Posterior cingulate gyrus (tissue), 11 donors: ENCODE measurements at places on chromosomes 6 and 20.

DNA sequence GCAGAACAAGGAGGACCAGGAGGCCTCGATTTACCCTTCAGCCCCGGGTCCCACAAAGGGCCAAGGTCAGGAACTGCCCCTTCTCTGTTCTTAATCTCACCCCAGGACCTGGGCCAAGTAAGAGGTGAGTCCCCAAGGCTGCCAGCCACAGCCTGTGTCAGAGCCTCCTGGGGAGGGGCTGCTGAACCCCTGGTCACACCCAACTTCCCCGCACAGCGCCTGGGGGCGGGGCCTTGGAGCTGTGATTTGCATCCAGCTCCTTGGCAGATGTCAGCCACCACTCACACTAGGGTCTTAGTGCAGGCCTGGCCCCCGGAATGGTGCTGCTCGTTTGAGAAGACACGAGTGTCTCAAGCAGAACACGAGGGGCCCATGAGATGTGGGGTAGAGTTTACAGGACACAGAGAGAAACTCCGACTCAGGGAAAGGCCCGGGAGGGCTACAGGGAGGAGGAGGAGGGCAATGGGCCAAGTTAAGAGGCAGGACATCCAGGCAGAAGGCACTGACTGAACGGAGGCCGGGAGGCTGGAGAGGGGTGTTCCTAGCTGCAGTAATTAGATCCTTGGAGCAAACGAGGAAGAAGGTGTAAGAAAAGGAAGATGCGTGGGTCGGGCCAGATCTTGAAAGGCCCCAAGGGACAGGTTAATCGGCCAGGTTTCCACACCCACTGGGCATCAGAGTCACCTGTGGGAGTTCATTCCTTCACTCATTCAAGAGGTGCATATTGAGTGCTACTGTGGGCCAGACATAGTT is 26.9 kb downstream of the ZBP1 start:
- DNase-seq: no peak

GRCh38 chr6:106184629-106185028 is 98.5 kb downstream of the PRDM1 start:
- DNase-seq: no peak

GRCh38 chr20:51500311-51500710 is 42.2 kb downstream of the NFATC2 start:
- DNase-seq: no peak

DNA sequence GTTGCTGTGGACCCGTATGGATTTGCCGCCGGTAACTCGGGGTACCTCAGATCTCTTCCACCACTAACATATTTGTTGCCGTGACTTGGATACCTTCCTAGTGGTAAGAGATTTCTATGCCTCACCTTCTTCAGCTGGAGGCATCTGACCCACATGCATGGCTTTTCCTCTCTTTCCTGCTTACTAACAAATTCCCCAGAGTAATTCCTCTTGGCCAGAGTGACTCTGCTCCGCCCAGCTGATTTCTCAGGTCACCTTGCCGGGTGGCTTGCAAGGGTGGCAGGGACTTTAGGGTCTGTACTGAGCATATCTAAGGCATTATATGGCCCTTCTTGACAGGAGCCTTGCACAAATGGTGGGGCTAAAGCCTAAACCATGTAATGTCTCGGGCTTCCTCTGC is 38.2 kb downstream of the FAM184A start:
- DNase-seq: no peak

GRCh38 chr20:7637184-7637583 is 303.1 kb downstream of the HAO1 start:
- no peak for DNase-seq

GRCh38 chr6:30837870-30838269 is 46.4 kb upstream of the DDR1 start:
- no peak for DNase-seq

- no peak for DNase-seq
Observed at GRCh38 chr6:35215665-35216411, 2.1 kb downstream of the SCUBE3 start.

- no peak for DNase-seq
Observed at GRCh38 chr20:18532626-18533025, 24.9 kb downstream of the SEC23B start.

GRCh38 chr6:27867945-27868300 is 44.3 kb downstream of the OR2B2 start:
- no peak for DNase-seq

DNA sequence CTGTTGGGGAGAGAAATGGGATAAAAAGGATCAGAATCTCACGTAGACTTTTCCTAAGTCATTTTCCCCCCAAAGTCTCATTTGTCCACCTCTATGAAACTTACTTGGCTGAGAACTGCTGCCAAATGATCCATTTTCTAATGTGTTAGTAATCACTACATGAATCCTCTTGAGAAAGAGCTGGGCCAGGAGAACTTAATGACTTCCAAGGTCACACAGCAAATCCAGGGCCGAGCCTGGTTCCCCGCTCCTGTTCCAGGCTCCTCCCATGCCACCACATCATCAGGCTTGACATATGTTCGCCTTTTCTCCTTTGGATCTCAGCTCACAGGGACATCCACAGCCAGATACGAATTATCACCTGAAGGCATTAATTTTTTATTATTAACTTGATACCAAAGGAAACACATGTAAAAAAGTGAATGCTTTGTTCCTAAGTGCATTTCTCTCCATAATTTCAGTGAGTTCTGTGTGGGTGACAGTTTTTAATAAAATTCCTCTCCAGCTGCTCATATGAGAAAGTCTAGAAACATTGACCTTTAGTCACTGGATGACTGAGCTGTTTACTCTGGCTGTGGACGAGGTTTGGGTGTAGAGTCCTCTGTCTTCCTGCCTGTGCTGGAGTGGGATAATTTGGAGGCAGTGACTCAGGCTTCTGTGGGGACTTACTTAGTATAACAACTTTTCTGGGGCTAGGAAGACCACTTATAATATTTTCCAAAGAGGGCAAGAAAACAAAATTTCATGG is 276.3 kb downstream of the PAX1 start:
- no peak for DNase-seq

GRCh38 chr20:41119614-41120561 is 17.5 kb upstream of the PLCG1 start:
- peak; percentile 41 for DNase-seq

GRCh38 chr6:134415656-134416055 is 97.7 kb upstream of the SGK1 start:
- no peak for DNase-seq

GRCh38 chr6:48626421-48626820 is 515.4 kb upstream of the PTCHD4 start:
- DNase-seq: no peak

DNA sequence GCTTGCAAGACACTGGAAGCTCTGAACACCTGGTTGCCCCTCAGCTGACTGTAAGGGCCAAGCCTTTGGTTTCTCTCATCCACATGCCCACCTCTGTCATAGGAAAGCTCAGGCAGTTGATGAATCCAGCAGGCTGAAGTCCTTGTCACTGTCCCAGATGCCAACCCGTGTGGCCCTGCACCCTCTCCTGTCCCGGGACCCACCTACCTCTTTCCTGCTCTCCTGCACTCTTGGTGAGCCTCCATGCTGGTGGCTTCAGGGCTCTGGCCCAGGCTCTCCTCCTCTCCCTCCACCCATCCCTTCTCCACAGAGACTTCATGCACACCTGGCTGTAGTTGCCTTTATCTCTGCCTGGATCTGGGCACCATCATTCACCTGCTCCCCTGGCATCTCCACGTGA is 4.0 kb upstream of the GID8 start:
- no peak for DNase-seq

DNA sequence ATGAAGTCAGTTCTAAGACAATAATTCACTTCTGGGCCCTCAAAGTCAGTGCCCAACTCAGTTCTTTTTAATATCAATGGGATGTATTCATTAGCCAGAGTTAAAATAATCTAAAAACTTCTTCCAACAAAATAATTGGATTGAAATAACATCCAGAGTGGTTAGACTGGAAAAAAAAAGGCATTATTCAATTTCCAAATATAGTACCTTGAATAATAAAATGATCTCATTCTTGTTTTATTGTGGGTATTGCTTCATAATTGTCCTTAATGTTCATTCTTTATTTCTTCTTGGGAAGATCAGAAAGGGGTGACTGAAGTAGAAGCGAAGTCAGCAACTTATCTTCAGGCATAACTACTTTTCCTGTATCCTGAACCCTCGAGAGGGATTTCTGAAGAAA is 85.1 kb upstream of the JARID2 start:
- no peak for DNase-seq

DNA sequence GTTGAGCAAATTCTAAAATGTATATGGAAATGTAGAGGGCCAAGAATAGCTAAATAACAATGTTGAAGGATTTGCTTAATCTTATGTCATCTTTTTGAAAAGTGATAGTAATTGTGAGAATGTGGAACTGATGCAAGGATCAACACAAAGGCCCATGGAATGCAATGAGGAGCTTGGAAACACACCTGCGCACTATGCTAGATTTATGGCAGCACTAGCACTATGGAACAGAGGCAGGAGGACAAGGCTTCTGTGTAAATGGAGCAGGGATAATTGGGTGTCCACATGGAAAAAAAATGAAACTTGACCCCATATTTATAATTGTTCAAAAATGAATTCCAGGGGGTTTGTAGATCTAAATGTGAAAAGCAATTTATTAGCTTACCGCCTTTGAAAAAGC is 298.3 kb downstream of the FARS2 start:
- DNase-seq: no peak

DNA sequence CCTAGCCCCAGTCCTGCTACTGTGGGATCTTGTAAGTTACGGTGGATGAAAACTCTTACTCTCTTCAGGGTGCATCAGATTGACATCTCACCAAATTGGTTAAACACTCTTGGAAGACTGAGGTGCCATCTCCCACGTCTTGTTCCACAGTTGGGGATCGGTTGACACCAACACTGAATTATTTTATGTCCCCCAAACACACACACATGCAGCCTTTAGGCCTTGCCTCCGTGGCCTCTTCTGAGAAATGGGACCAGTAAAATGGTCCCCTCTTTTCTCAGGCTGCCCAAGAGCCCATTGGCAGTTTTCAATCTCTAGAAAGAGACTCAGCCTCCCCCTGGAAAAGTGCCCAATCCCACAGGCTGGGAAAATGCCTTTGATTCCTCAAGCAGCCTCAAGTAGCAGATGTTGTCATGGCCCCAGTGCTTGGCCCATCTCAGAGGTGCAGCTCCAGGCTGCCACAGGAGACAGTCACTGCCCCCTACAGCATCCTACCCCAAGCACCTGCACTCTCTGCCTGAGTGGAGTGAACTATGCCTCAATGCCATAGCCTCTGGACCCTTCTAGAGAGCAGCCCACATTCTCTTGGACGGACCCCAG is 163.9 kb downstream of the ANKRD60 start:
- DNase-seq: no peak

- DNase-seq: no peak
Observed at GRCh38 chr20:22720206-22720605, 135.8 kb upstream of the FOXA2 start.

DNA sequence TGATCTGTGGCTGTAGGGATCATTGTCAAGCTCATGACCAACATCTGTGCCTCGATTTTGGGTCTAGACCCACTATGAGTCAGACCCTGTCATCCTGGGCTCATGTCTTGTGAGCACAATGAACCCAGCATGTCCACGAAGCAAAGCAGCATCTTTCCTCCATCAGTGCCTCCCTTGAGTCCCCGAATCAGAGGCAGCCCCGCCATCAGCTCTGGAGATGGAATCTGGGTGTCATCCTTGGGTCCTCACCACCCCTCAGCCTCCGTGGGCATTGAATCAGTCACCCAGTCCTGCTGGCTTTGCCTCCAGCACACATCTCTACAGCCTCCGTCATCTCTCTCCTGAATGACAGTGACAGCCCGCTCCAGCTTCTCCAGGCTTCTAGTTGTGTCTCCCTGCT is 56.9 kb downstream of the CHMP4B start:
- DNase-seq: peak; percentile 41

DNA sequence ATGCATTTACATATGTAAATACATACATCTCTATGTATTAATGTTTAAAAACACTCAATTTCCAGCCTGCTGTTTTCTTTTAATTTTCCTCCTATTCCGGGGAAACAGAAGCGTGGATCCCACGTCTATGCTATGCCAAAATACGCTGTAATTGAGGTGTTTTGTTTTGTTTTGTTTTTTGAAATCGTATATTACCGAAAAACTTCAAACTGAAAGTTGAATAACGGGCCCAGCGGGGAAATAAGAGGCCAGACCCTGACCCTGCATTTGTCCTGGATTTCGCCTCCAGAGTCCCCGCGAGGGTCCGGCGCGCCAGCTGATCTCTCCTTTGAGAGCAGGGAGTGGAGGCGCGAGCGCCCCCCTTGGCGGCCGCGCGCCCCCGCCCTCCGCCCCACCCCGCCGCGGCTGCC is 355 bp upstream of the BMP2 start:
- no peak for DNase-seq

DNA sequence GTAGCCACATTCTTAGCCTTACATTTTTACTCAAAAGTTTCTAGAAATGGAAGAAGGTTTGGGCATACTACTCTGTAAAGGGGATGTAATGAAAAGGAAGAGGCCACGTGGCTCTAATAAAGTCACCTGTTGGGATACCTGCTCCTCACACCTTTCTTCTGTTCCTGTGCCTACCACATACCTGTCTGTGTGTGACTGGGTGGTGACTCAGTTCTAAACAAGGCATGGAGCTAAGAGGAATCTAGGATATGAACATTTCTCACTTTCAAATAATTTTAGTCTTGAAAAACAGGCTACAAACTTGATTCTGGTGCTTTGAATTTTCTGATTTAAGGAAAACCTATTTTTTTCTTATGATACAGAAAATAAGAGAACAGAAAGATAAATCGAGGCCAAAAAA is 363.6 kb downstream of the RFPL4B start:
- DNase-seq: no peak

DNA sequence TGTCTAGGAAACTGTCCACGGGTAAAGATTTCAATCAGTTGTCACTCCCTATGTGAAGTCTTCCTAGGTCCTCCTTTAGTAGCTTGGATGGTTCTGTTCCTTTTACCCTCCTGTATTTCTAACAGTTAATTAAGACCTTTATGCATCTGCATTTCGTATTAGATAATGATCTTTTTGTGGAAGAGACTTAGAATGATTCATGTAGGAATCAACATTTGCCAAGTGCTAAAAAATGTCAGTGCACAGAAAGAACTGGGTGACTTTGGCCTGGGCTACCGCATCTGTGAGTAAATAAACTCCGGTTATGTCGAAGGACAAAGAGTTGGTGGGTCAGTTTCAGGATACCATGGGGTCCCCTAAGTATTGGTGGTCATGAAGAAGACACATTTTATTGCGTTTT is 918.0 kb downstream of the TFAP2A start:
- DNase-seq: no peak

DNA sequence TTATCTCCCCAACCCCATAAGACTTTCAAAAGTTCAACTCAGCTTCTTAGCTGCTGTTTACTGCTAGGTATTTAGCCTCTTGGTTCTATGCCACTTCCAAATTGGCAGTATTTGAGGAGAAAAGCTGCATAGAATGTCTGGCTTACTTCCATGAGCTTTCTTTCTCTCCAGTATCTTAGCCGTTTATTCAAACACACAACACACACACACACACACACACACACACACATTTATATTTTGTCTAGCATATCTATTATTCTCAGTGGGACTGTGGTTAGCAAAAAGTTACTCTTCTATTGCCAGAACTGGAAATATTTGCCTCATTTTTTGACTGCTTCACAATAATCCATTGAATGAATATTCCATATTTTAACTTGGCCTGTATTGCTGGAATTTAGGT is 634.2 kb upstream of the IMPG1 start:
- no peak for DNase-seq

- DNase-seq: peak; percentile 64
Observed at GRCh38 chr20:48691523-48691922, 136.3 kb downstream of the PREX1 start.
